ENCODE measurements at places on chromosomes 11 and 22. TPM values are rescaled to one million over a fixed set of nuclear protein-coding genes. Genes with fewer than 3 reads are reported as not detected.

DNA sequence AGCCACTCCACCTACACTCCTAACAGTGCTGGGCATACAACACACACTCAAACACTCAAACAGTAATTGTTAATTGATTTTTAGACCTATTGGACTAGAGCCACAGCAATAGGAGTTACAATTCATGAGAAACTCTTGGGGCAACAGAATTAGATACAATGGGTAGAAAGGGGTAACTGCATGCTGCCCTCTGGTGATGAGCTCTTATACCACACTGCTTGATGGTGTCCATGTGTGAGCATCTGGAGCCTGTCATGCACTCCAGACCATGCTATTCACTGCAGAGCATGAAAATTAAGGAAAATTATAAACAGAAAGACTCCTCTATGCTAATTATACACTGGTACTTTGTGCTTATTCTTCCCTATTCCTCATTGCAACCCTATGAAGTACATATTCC, 975.5 kb upstream of the CCDC90B start:
- no peak for DNase-seq
- no peaks in the 10 kb centered on the region for H3K27me3 ChIP-seq
- H3K36me3 ChIP-seq: no peaks in the 10 kb centered on the region
- no peak overlapping the region for H3K27ac ChIP-seq
- no peaks in the 10 kb centered on the region for H3K4me1 ChIP-seq
- no peak overlapping the region for H3K4me3 ChIP-seq

Gene AHNAK
- 378 TPM for total RNA-seq

GRCh38 chr22:39381009-39381755, 18.4 kb upstream of the TAB1 start:
- DNase-seq: no peak
- peaks cover 21% of the 10 kb centered on the region for H3K36me3 ChIP-seq
- peaks cover 16% of the 10 kb centered on the region for H3K27me3 ChIP-seq
- no peaks in the 10 kb centered on the region for H3K4me1 ChIP-seq
- no peak overlapping the region for H3K4me3 ChIP-seq
- no peak overlapping the region for H3K27ac ChIP-seq

- H3K4me1 ChIP-seq: no peaks in the 10 kb centered on the region
- DNase-seq: no peak
- H3K4me3 ChIP-seq: no peak overlapping the region
- no peaks in the 10 kb centered on the region for H3K36me3 ChIP-seq
- no peak overlapping the region for H3K27ac ChIP-seq
These were observed 25.7 kb downstream of the CASP5 start for GRCh38 chr11:104997288-104997687.

GRCh38 chr22:46906326-46907045, 144.0 kb downstream of the TBC1D22A start:
- no peak overlapping the region for H3K27ac ChIP-seq
- H3K36me3 ChIP-seq: peaks cover 16% of the 10 kb centered on the region
- H3K27me3 ChIP-seq: no peaks in the 10 kb centered on the region
- H3K4me1 ChIP-seq: peaks cover 3% of the 10 kb centered on the region

All from muscle of leg (tissue), 16 donors.